CD8-positive, alpha-beta memory T cell (primary cell): ENCODE measurements at places on chromosomes 6 and 20.

- DNase-seq: no peak
- no peak overlapping the region for H3K27ac ChIP-seq
- no peaks in the 10 kb centered on the region for H3K36me3 ChIP-seq
- H3K4me1 ChIP-seq: no peaks in the 10 kb centered on the region
- H3K27me3 ChIP-seq: no peaks in the 10 kb centered on the region
Measured at GRCh38 chr6:166603043-166603690, 16.7 kb upstream of the RAMACL start.

GRCh38 chr6:155628306-155628705, 172.7 kb upstream of the NOX3 start:
- DNase-seq: no peak
- no peaks in the 10 kb centered on the region for H3K4me1 ChIP-seq

- H3K4me3 ChIP-seq: no peak overlapping the region
- no peaks in the 10 kb centered on the region for H3K4me1 ChIP-seq
- H3K36me3 ChIP-seq: no peaks in the 10 kb centered on the region
- H3K27me3 ChIP-seq: no peaks in the 10 kb centered on the region
Measured at GRCh38 chr20:35191419-35192117, 19.7 kb downstream of the PROCR start.

DNA sequence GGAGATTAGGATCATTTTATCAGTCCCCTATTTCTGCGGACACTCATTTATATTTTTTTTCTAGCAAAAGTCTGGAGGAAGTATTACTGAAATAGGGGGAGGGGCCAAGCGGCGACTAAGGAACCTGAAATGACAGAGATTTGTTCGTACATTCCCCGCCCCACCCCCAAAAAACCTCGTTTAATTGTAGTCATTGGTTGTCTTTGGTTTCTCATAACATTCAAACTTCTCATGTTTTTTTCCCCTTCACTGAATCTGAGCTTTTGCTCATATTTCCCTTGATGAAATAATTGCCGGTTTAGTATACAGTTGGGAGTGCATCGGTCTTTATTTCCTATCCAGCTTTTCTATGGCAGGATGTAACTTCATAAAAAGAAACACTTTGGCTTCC, 768 bp upstream of the FYN start:
- H3K27ac ChIP-seq: no peak overlapping the region
- peak; percentile 73 for DNase-seq
- H3K4me1 ChIP-seq: peaks cover 29% of the 10 kb centered on the region
- H3K36me3 ChIP-seq: no peaks in the 10 kb centered on the region
- H3K4me3 ChIP-seq: peak overlapping the region; percentile 88

DNA sequence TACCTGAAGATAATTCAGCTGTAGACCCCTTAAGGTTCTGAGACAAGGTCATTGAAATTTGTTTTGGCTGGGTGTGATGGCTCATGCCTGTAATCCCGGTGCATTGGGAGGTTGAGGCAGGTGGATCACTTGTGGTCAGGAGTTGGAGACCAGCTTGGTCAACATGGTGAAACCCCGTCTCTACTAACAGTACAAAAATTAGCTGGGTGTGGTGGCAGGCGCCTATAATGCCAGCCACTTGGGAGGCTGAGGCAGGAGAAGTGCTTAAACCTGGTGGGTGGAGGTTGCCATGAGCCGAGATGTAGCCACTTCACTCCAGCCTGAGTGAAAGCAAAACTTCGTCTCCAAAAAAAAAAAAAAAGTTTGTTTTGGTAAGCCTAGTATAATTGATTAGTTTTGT, 11.0 kb downstream of the SRSF3 start:
- H3K27me3 ChIP-seq: no peaks in the 10 kb centered on the region
- H3K27ac ChIP-seq: no peak overlapping the region
- H3K4me1 ChIP-seq: peaks cover 76% of the 10 kb centered on the region
- H3K36me3 ChIP-seq: peaks cover 76% of the 10 kb centered on the region
- DNase-seq: no peak

DNA sequence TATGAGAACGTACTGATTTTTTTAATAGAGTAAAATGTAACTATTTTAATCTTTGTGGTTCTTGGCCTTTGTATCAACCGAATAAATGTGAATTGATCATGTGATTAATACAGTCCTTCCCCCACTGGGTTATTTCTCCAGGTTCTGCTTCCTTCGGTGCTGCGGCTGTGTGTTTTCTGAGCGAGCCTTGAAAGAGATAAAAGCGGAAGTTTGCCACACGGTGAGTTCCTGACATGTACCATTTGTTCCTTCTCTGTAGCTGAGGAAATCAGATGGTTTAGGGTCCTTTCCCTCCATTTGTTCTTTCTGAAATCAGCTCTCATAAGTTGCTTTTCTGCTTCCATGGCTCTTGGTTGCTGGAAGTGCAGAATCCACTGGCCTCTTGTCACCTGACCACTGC, 15.5 kb downstream of the RTF2 start:
- DNase-seq: no peak
- H3K27ac ChIP-seq: no peak overlapping the region
- no peaks in the 10 kb centered on the region for H3K27me3 ChIP-seq
- peaks cover 39% of the 10 kb centered on the region for H3K36me3 ChIP-seq
- H3K4me3 ChIP-seq: no peak overlapping the region

DNA sequence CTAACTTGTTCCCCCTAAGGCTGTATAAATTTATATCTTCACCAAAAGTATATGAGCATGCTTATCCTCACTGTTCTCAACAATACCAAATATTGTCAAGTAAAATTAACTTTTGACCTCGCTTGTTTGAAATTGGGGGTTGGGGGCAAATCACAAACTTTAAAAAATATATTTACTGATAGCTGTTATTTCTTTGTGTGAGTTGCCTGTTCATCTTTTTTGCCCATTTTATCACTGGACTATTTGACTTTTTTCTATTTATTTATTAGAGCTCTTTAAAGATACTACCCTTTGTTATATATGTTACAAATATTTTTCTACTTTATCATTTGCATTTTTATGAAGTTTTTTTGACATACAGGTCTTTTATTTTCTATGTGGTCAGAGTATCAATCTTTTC, 187.7 kb downstream of the ZDHHC14 start:
- no peak overlapping the region for H3K4me3 ChIP-seq
- H3K27ac ChIP-seq: no peak overlapping the region
- H3K4me1 ChIP-seq: peaks cover 17% of the 10 kb centered on the region
- no peaks in the 10 kb centered on the region for H3K27me3 ChIP-seq

- no peaks in the 10 kb centered on the region for H3K4me1 ChIP-seq
- no peak for DNase-seq
- H3K27ac ChIP-seq: no peak overlapping the region
- H3K4me3 ChIP-seq: no peak overlapping the region
- H3K36me3 ChIP-seq: no peaks in the 10 kb centered on the region
Measured at GRCh38 chr6:148883270-148883669, 136.4 kb downstream of the UST start.

DNA sequence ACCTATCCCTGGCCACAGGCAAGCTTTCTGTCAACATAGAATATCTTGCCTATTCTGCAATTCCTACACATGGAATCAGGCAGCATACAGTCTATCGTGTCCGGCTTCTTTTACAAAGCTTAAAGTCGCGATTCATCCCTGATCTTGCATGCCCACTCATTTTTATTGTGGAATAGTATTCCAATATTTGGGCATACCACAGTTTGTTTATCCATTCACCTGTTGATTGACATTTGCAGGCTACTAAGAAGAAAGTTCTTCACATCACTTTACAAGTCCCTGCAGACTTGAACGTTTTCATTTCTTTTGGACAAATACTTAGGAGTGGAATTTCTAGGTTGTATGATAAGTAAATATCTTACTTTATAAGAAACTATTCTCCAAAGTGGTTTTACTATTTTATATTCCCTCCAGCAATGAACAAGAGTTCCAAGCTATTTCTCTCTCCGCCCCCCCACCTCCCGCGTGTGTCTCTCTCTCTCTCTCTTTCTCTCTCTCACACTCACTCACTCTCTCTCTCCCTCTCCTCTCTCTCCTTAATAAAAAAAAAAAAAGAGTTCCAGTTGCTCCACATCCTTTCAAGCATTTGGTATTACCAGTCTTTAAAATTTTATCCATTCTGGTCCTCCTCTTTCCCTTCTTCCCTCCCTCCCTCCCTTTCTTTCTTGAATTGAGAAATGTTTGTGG, 1.1 kb upstream of the PLCB1 start:
- no peaks in the 10 kb centered on the region for H3K36me3 ChIP-seq
- no peak for DNase-seq
- peaks cover 13% of the 10 kb centered on the region for H3K27me3 ChIP-seq
- no peak overlapping the region for H3K27ac ChIP-seq
- H3K4me1 ChIP-seq: peaks cover 12% of the 10 kb centered on the region
